ENCODE measurements at places on chromosomes 13 and 19.

DNA sequence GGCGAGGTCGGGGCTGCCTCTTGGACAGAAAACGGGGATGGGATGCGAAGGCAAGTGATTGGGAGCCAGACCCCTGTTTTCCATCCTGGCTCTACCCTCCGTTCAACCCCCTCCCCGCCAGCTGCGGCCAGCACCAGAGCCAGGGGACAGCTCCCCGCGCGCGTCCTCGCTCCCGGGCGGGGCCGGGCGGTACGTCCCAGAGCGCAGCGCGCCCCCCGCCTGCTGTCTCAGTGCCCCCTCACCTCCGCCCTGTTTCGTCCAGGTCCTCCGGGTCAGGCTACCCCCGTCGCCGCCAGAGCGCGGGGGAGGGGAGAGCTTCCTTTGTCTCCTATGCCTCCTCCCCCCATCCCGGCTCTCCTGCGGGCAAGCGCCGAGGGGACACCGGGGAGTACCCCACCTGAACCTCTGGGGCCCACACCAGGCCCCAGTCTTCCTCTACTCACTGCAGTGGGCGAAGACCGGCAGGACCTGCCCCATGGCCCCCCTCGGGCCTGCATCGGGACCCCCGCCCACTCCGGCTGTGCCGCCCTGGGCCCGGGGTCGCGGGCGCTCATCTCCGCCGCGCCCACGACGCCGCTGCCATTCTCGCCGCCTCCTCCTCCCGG is 396 bp downstream of the RTN2 start:
- DNase-seq = peak; percentile 28

GRCh38 chr19:48596679-48597465 is 9.7 kb upstream of the SPACA4 start:
- no peak for DNase-seq

DNA sequence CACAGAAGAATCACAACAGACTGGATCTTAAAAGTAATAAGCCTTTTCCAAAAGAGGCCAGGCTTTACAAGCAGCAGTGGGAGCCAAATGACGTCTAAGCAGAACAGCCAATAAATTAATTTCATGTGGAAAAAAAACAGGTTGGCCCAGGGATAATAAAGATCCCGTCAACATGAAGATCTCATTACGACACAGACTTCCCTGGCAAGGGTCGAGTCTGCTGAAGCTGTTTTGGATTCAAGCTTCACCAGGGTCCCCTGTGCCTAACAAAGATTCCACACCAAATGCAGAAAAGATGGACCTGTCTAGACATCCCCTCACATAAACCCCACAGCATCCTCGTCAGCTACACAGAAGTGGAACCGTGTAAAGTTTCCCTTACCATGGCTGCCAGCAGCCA is 215.1 kb upstream of the ZNF507 start:
- DNase-seq = no peak

DNA sequence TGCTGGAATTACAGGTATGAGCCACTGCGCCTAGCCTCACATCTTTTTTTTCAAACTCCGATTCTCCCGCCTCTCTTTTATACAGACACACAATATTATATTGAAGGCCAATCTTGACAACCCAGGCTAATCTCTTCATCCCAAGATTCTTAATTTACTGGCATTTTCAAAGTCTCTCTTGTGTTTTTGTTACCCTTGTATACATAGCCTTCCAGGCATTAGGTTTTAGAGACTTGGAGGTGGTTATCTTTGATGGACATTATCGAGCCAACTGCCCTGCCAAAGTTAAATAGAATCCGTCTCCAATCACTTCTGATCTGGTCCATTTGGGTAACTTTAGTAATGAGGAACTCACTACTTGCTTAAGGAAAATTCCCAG is 14.4 kb upstream of the CYP2A7 start:
- DNase-seq = no peak

GRCh38 chr19:3860499-3860898 is 8.3 kb downstream of the ZFR2 start:
- no peak for DNase-seq

GRCh38 chr19:45218426-45218825 is 26.8 kb downstream of the EXOC3L2 start:
- no peak for DNase-seq

DNA sequence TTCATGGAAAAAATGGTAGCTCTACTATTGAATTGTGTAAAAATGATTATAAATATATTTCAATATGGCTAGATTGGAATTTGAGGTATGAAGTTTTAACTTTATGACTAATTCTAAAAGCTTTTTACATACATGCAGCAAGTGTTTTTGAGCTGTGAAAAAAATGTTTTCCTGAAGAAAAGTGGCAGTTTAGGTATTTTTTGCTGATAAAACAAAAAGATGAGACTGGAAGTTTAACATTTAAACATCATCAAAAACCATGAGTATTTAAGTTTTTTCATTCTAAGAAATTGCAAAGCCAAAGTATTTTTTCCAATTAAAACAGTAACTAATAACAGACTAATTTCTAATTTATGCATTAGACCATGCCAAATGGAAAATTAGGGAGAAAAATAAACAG is 751.1 kb downstream of the FGF9 start:
- no peak for DNase-seq

DNA sequence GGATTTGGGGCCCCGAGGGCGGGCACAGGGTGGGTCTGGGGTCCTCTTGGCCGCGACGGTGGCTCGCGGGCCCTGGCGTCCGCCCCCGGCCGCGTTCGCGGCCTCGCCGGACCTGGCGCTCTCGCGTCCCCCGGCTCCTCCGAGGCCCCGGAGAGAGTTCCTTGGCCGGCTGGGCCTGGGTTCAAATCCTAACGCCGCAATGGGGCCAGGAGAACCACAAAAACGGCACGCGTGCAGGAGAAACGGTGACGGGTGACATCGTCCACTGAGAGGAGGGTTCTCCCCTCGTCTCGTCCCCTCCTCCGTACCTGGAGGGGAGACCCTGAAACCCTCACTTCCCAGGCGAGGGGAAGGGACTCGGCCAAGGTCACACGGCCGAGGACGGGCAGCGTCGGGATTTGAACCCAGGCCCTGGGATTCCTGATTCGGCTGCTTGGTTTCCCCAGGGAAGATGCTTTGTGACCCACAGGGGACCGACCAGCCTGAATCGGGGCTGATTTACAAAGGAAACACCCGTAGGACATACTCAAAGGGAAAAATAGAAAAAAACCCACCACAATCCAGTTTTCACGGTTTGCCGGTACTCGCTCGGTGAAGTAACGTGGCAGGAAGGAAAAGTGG is 624 bp downstream of the SAFB start:
- peak; percentile 20 for DNase-seq

GRCh38 chr13:58994777-58995176 is 1169.0 kb downstream of the DIAPH3 start:
- no peak for DNase-seq

- DNase-seq = peak; percentile 67
Observed at GRCh38 chr13:51785712-51786424, 18.1 kb downstream of the DHRS12 start.

DNA sequence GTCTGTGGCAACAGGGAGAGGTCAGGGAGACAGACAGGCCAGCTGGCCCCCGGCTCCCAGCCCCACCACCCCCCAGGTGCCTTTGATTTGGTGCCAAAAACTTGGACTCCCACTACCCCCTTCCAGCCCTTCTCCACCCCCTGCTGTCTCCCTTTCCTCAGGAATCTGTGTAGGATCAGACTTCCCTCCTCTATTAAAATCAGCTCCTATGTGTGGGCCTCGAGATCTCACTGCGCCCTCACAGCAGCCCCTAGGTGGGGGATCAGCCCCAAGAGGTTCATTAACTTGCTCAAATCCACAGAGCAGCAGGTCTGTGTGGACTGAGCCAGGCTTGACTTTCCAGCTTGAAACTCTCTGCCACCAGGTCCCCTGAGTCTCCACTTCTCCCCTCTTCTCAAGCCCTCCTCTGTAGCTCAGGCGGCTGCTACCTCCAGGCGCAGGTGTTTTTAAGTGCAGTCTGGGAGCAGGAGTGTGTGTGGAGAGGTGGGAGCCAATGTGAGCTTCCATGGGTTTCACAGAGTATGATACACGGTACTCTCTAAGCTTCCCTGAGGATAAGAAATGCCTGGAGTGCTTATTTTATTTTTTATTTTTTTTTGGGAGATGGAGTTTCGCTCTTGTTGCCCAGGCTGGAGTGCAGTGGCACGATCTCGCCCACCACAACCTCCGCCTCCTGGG is 1.7 kb downstream of the GAPDHS start:
- no peak for DNase-seq

- no peak for DNase-seq
Observed at GRCh38 chr13:66312312-66313087, 917.6 kb downstream of the PCDH9 start.

- DNase-seq = no peak
Observed at GRCh38 chr13:28026508-28026907, 38.0 kb upstream of the URAD start.

GRCh38 chr13:28532388-28533124 is 37.6 kb upstream of the FLT1 start:
- DNase-seq = no peak

DNA sequence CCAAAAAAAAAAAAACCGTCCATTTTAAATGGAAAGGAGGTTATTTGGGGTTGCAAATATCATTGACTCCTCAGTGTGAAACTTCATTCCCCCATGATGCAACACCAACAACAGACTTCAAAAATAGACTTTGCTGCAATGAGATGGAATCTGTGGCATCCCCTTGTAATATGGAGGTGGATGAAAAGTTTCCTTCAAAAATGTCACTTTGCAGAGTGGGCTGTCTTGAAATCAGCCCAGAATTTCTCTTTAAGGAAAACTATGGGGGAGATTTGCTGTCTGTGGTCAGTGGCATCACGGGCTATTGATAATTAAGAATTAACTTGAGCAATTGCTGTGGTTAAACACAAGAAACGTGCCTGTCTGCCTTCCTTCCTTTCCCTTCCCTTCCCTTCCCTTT is 1.5 kb downstream of the GPR18 start:
- DNase-seq = no peak

- no peak for DNase-seq
Observed at GRCh38 chr19:16118489-16119033, 6.9 kb downstream of the RAB8A start.

DNA sequence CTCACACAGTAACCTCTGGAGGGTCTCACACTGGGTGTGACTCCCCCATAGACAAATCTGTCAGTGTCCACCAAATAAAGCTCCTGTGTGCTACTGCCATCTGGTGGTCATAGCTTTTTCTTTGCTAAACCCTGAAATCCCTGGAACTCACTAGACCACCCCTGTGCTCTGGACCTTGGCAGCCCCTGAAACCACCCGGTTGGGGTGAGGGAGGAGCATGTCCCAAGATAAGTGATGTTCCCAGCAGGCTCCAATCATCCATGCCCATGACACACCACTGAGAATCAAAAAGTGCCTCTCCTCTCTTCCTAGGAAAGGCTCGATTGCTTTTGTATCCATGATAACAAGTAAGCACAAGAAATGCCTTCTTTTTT is 6.5 kb upstream of the HSD17B14 start:
- peak; percentile 62 for DNase-seq

GRCh38 chr13:107834717-107835116 is 380.6 kb downstream of the LIG4 start:
- no peak for DNase-seq

DNA sequence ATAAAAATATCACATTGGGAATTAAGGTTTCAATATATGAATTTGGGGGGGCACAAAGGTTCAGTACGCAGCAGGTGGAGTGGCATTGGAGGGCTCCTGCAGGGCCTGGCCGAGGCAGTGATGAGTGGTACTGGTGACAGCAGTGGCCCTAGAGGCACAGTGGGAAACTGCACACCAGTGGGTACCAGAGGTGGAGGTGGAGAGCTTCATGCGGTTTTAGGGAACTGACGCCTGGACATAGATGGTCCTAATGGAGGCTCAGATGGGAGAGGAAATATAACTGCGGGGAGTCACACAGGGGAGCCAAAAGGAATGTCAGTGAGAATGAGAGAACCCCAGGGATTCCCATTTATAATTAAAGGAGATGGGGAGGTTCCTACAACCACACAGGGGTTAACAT is 156.2 kb downstream of the COG6 start:
- peak; percentile 20 for DNase-seq

DNA sequence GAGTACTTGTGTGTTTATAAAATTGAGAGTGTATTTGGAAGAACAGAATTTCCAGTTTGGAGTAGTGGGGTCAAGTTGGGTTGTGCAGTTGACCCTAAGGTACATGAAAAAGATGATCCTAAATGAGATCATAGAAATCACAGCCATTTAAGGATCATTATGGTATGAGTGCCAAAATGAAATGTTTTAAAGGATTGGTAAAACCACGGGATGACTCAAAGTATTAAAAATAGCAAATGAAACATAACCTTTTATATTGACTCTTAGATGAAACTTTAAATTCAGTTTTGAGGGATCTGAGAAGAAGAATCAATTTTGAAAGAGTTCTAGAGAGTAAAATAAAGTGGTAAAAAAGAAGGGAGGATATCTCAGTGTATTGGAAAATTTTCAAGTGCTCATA is 773.8 kb downstream of the GPC5 start:
- DNase-seq = no peak

DNA sequence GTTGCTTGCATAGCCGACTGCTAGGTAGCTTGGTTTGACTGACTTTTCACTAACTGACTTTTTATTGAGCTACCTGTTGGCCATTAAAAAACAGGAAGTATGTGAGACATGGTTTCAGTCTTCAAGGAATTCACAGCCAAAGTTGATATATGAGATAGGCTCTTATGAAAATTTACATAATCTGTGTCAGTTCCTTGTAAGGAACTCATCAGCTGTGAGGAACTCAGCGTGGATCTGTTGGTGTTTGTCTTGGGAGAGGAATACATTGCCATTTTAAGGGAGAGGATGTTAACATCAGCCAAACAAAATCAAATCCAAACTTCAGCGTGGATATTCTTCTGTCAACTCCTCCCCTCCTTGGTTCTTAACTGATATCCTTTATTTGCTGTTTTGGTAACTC is 2.0 kb downstream of the RNF113B start:
- DNase-seq = no peak

DNA sequence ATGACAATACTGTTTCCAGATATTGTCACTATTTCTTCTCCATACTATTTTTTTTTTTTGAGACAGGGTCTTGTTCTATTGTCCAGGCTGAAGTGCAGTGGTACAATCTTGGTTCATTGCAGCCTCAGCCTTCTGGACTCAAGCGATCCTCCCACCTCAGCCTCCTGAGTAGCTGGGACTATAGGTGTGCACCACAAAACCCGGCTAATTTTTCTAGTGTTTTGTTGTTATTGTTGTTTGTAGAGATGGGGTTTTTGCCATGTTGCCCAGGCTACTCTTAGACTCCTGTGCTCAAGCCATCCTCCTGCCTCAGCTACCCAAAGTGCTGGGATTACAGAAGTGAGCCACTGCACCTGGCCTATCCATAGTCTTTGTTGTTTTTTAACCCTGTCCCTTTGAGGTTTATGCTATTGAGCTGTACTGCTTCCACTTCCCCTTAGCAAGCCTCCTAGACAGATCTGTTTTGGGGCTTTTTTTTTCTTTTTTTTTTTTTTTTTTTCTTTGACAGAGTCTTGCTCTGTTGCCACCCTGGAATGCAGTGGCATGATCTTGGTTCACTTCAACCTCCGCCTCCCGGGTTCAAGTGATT is 27.6 kb upstream of the MAP3K10 start:
- DNase-seq = no peak

- DNase-seq = no peak
Observed at GRCh38 chr13:77338961-77339401, 12.1 kb upstream of the MYCBP2 start.

GRCh38 chr19:53424968-53425597 is 6.7 kb upstream of the ZNF761 start:
- peak; percentile 40 for DNase-seq
